ENCODE measurements at places on chromosomes 1 and 21.

DNA sequence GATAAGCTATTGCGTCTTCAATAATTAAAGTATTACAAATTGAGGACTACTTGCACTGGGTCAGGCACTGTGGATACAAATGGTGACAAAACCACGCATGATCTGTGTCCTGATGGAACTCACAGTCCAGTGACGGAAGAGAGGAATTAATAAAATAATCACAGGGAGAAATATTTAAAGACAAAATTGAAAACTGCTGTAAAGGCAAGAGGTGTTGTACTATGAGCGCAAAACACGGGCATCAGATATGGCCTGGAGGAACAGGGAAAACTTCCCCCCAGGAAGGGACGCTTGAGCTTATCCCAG is 16.6 kb upstream of the SLAMF6 start:
- DNase-seq, result no peak

GRCh38 chr1:13570924-13571323 is 12.7 kb upstream of the PDPN start:
- no peak for DNase-seq

- DNase-seq, result no peak
Observed at GRCh38 chr1:42305639-42306038, 29.4 kb downstream of the FOXJ3 start.

DNA sequence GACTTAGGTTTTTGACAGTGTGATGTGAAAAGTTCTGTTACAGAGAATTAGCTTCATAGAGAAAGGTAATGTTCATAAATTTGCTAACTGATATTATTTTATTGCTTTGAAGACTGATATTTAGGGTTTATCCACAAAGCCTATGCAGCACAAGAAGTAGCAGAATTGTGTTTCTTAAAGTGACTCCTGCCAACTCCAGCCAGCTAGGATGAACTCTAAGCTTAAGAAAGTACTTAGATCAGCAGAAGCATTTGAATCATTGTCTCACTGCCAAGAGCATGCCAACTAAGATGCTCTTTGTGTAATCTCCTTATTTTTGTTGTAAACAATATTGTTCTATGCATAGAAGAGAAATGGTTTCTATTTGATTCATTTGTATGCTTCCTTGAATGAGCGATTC is 589.4 kb upstream of the ADGRL4 start:
- DNase-seq, result no peak

DNA sequence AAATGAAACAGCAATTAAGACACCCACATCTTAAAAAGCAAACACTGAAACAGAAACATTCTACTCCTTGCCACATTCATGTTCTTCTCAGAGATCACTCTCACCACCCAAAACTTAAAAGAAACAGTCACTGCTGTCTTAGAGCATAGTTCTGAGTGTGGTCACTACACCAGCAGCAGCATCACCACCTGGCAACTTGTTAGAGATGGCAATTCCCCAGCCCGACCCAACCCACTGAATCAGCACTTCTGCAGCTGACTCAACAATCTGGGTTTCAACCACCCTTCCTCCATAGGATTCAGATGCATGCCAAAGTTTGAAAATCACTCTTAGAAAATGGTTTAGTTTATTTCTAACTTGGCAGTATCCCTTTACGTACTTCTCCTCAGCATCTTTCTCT is 126.1 kb downstream of the CDC42BPA start:
- DNase-seq, result no peak

DNA sequence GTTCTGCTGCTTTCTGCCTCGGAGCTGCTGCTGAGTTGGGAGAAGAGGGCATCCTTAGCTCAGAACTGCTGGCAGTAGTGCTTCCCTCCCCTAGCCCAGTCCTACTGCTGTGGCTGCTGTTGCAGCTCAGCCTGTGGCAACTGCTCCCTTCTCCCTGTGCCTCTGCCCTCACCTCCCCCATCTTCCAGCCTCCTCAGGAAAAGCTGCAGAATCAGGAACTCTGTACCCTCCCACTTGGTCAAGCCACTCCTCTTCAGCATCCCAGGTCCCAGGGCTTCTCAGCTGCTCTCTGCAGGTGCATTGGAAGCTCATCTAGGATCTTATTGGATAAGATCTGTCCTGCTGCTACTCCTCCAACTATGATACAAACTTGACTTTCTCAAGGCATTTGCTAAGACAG is 316.7 kb downstream of the BRINP2 start:
- no peak for DNase-seq

- DNase-seq, result no peak
Observed at GRCh38 chr1:93255222-93256079, 74.9 kb downstream of the CCDC18 start.

GRCh38 chr1:119648620-119649004 is 546 bp upstream of the ZNF697 start:
- no peak for DNase-seq
